ENCODE measurements at places on chromosomes 1 and 21. TPM values are rescaled to one million over a fixed set of nuclear protein-coding genes. Genes with fewer than 3 reads are reported as not detected.

DNA sequence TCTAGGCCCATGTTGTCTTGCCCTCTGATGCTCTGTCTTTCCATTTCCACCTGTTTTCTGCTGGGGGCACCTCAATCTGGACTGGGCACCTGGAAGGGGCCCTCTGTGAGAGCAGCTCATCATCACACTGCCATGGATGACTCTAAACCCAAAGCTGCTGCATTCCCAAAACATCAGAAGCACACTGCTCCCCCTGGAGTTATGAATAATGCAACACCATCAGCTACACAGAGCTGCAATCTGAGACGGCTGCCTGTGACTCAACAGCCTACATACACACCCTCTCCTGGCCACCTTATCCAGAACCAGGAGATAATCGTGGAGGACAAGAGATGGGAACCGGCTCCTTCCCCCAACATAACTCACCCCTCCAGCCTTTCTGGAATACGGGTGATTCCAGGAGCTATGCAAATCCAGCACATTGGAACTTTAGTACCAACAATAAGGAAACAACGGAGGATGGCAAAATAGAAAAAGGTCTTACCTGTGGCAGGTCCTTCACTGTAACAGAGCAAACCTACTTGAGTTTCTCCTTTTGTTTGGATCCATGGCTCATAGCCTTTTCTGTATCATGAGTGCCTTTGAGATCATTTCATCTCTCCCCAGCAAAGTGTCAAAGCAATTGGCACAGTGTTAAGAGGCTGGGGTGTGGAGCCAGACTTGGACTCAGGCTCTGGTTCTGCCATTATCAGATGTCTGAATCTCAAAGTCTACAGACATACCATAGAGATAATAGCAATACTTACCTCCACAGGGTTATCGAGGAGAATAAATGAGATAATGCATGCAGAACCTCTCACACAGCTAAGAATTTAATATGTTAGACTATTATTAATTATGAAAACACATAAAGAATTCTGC is 29.3 kb downstream of the AK2 start:
- DNase-seq: no peak

GRCh38 chr1:66685670-66686069 is 66.6 kb upstream of the DYNLT5 start:
- no peak for DNase-seq

GRCh38 chr1:83632906-83633305 is 366.0 kb downstream of the TTLL7 start:
- no peak for DNase-seq

- DNase-seq: no peak
These were observed 177.7 kb downstream of the TRABD2B start for GRCh38 chr1:47819574-47819888.

DNA sequence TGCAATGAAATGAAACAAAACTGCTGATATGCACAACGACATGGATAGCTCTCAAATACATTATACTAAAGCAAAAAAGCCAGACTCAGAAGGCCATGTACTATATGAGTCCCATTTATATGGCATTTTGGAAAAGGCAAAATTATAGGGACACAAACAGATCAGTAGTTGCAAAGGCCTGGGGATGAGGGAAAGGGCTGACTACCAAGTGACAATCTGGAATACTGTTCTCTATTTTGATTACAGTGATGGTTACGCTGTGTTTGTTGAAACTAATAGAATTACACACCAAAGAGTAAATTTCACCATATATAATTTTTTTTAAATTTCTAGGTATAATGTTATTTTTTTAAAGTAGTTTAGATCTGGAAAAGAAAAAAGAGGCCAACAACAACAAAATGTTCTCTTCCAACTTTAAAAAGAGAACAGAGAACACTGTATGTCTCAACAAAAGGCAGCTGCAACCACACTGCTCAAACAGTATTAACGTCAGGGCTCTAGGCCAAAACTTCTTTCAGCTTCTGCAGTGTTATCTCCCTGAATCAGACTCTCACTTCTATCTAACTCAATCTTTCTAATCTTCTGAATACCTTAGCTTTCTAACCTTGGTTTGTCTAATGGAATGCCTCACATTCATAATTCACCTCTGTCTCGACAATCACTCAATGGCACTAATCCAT is 75.8 kb downstream of the FOXJ3 start:
- no peak for DNase-seq

DNA sequence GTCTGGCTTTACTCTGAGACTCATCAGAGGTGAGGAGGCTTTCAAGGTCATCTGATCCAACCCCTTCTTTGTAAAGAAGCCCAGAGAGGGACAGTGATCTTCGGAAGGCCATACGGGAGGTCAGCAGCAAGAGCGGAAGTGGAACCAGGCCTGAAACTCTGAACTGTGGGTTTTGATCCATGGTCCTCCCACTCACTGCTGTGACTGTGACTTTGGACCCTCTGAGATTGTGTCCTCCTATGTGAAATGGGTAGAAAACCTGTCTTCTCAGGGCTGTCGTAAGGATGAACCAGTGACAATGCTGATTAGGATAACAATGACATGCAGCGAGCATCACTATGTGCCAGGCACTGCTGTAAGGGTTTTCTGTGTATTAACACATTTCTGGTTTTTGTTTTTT is 9.8 kb upstream of the DDOST start:
- DNase-seq: no peak

The ANGPTL3 gene
- 0.32 TPM for total RNA-seq

DNA sequence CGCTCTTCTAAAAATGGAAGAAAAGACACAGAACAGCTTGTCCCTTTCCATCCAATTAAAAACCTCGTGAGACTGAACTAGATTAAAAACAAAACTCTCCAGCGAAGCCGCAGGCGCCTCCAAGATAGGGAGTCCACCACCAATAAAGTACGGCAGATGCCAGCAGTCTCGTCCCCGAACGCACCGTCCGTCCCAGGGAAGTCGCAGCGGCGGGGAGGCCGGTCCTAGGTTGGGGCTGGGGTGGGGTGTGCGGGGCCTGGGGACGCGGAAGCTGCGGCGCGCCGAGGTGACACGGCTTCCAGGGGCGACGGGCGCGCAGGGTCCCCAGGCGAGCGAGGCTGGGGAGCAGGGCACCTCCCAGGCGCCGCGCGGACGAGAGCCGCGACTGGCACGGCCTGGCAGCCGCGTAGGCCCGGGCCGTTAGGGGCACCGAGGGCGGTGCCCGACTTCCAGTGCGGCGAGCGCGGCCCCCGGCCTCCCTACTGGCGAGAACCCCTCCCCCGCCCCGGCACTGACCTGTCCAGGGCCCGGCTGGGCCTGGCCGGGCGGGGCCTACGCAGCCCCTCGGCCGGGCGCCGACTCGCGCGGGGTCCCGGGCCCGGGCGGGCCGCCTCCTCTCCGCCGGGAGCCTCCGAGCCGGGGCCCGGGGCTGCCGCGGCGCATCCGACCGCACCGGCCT is 28.3 kb upstream of the A3GALT2 start:
- DNase-seq: no peak

The KRTAP7-1 gene
- 9.4 TPM for total RNA-seq
